Activated T-helper 1 cell treated with anti-CD3 and anti-CD28 coated beads, Interleukin-12 subunit alpha, Interleukin-12 subunit beta, Interleukin-2, Interleukin-4 antibody, amounts not matched to agents 30 ng/mL and 10 ng/mL and 1 ng/mL, durations not matched to agents 14 hours and 24 hours and 36 hours (primary cell): ENCODE measurements at places on chromosomes 3 and 15.

GRCh38 chr3:31704591-31705179 is 172.0 kb downstream of the STT3B start:
- peak overlapping the region; percentile 47 for H3K27ac ChIP-seq
- peak overlapping the region; percentile 3 for H3K4me3 ChIP-seq
- peaks cover 8% of the 10 kb centered on the region for H3K36me3 ChIP-seq
- peaks cover 14% of the 10 kb centered on the region for H3K4me1 ChIP-seq
- no peak for DNase-seq
- no peaks in the 10 kb centered on the region for H3K27me3 ChIP-seq

DNA sequence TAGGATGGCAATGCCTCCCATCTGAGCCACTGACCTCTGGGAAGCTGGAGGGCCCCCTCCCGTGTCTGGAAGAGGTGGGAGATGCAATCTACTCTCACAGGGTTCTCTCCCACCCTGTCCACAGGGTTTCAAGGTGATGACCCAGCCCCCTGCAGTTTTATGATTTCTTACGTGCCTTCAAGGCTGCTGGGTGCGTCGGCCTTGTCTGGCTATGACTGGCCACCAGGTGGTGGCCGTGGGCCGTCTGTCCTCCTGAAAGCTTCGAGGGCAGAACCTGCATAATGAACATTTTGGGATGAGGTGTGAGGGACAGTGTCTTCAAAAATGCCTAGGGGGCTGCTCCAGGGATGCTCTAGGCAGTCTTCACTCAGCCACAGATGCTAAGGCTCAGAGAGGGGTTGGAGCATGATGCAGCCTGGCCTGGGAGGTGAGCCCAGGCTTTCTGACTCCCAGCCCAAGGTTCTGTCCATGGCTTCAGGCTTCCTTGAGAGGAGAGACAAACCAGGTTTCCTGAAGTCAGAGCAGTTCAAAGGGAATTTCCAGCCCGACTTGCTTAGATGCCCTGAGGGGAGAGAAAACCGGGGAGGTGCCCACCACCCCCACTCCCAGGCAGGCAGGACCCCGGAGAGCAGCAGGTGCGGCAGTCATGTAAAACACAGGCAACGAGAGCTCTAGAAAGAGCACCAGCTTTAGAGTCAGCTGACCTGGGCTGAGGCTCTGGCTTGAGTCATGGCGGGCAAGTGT is 18.7 kb downstream of the ISG20 start:
- H3K27ac ChIP-seq, result no peak overlapping the region
- no peaks in the 10 kb centered on the region for H3K27me3 ChIP-seq

DNA sequence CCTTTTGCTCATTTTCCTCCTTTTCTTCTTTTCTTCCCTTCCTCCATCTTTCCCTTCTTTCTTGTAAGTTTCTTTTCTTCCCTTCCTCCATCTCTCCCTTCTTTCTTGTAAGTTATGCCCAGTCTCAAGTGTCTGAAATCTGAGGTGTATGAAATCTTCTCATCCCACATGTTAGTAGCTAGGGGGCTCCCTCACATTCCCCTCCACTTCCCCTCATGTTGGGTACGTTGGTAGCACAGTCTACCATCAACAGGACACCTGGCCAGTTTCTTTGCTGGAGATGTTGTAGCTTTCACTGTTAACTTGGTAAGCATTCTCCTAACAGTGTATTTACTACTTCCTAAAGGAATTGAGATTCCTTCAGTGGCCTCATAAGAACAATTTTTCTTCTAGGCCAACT is 133.9 kb downstream of the ALDH1A2 start:
- no peaks in the 10 kb centered on the region for H3K36me3 ChIP-seq
- H3K4me1 ChIP-seq, result no peaks in the 10 kb centered on the region
- DNase-seq, result no peak
- H3K27me3 ChIP-seq, result peaks cover 15% of the 10 kb centered on the region
- no peak overlapping the region for H3K4me3 ChIP-seq

GRCh38 chr15:93614386-93615104 is 525.5 kb upstream of the RGMA start:
- no peaks in the 10 kb centered on the region for H3K4me1 ChIP-seq
- no peak overlapping the region for H3K4me3 ChIP-seq
- peaks cover 3% of the 10 kb centered on the region for H3K27me3 ChIP-seq
- H3K27ac ChIP-seq, result no peak overlapping the region
- H3K36me3 ChIP-seq, result no peaks in the 10 kb centered on the region

DNA sequence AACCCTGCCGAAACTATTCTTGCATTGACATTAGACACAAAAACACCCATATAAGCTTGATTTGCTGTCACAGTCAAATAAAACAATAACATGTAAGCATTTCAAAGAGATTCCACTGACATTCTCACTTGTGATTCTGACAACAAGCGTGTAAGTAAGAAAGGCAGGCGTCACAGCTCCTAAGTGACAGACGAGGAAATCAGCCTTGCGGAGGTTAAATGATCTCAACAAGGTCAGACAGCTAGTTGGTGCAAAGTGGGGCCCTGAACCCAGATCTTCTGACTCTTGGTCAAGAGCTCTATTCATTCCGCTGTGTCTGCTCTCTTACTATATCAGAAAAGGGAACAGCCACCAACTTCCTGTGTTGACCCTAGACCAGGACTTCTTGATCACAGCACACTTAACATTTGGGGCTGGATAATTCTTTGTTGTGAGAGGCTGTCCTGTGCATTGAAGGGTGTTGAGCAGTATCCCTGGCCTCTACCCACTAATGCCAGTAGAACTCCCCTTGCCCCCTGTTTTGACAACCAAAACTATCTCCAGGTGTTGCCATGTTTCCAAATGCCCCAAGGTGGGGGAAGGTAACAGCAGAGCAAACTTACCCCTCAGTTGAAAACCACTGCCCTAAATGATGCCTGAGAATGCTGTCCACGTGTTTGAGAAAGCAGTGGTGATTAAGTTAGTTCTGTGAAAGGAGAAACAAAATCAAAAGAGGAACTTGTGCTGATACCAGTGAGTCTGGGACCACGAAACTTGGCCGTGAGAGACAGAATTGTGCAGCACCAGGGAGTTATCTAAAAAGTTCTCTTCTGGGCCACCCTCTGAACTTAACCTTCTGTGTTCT is 86.1 kb downstream of the LIPC start:
- H3K4me1 ChIP-seq, result peaks cover 85% of the 10 kb centered on the region
- peaks cover 15% of the 10 kb centered on the region for H3K36me3 ChIP-seq
- peak overlapping the region; percentile 28 for H3K4me3 ChIP-seq

GRCh38 chr3:50642382-50642781 is 25.4 kb downstream of the MAPKAPK3 start:
- no peak overlapping the region for H3K4me3 ChIP-seq
- no peak for DNase-seq
- H3K27ac ChIP-seq, result no peak overlapping the region
- H3K27me3 ChIP-seq, result no peaks in the 10 kb centered on the region

DNA sequence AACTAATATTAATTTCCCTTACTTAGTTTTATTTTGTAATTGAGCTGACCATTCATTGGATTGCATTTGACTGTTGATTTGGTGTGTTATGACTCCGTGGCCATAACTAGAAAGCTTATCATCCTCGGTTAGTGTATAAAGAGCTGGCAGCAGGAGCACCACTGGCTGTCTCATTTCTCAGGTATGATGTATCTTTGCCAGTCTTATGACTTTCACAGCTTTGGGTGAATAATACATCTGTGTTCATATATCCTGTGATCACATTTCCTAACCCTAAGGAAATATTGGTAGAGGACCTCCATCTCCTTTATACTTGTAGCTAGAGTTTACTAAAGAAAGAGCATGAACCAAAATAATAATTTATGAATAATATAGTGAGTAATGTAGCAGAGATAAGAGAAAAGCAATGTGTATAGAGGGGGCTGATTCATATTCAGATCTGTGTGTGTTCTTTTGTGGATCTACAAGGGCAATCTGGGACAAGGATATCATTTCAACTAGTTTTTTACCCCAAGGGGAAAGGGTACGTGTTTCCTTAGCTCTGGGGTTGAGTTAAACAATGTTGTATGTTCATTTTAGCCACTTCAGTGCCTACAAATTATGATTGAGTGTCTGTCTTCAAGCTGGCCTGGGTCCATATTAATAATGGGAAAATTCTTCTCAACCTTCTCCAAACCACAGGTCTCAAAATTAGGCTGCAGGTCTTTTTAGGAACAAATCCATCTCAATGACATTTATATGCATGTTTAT is 901.7 kb downstream of the NTRK3 start:
- DNase-seq, result no peak
- H3K27me3 ChIP-seq, result no peaks in the 10 kb centered on the region
- no peaks in the 10 kb centered on the region for H3K4me1 ChIP-seq
- H3K4me3 ChIP-seq, result no peak overlapping the region
- no peaks in the 10 kb centered on the region for H3K36me3 ChIP-seq
- no peak overlapping the region for H3K27ac ChIP-seq

- H3K27me3 ChIP-seq, result peaks cover 2% of the 10 kb centered on the region
- DNase-seq, result no peak
- no peaks in the 10 kb centered on the region for H3K4me1 ChIP-seq
- no peak overlapping the region for H3K4me3 ChIP-seq
- H3K27ac ChIP-seq, result no peak overlapping the region
These were observed 33.1 kb downstream of the TP63 start for GRCh38 chr3:189664311-189664710.

GRCh38 chr3:54962200-54962599 is 34.3 kb upstream of the LRTM1 start:
- H3K27me3 ChIP-seq, result no peaks in the 10 kb centered on the region
- H3K36me3 ChIP-seq, result no peaks in the 10 kb centered on the region
- no peak for DNase-seq
- H3K4me1 ChIP-seq, result no peaks in the 10 kb centered on the region
- no peak overlapping the region for H3K4me3 ChIP-seq
- no peak overlapping the region for H3K27ac ChIP-seq

DNA sequence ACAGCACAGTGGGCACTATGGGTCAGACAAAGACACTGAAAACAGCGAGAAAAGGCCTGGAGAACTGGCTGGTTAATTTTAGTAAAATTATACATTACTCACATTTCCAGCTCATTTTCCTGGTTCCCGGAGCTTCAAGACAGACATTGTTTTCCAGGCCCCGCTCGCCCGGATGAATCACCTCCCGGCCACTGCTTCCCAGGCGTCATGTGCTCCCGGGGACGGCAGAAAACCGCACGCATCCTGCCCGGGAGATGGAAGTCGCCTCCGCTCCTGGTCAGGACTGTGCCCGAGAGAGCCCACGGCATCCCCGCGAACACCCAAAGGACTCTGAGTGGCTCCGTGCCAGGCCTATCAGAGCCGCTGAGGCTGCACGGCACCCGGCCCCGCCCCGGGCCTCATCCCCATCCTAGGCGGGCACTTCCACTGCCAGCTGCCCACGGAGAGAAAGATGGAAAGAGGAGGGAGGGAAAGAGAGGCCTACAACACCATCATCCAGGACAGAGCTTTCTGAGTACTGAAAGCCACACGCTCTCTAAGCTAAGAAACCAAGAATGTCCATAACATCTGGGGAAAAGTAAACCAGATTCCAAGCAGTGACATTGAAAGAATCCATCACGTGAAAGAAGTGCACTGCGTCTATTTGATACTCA is 75.1 kb downstream of the VGLL4 start:
- H3K4me3 ChIP-seq, result no peak overlapping the region
- peaks cover 3% of the 10 kb centered on the region for H3K36me3 ChIP-seq
- H3K27ac ChIP-seq, result no peak overlapping the region
- H3K27me3 ChIP-seq, result no peaks in the 10 kb centered on the region
- H3K4me1 ChIP-seq, result no peaks in the 10 kb centered on the region
- DNase-seq, result no peak

- no peaks in the 10 kb centered on the region for H3K36me3 ChIP-seq
- H3K27me3 ChIP-seq, result peaks cover 7% of the 10 kb centered on the region
- H3K4me3 ChIP-seq, result no peak overlapping the region
- DNase-seq, result no peak
These were observed 7.1 kb downstream of the COL8A1 start for GRCh38 chr3:99645277-99646106.

DNA sequence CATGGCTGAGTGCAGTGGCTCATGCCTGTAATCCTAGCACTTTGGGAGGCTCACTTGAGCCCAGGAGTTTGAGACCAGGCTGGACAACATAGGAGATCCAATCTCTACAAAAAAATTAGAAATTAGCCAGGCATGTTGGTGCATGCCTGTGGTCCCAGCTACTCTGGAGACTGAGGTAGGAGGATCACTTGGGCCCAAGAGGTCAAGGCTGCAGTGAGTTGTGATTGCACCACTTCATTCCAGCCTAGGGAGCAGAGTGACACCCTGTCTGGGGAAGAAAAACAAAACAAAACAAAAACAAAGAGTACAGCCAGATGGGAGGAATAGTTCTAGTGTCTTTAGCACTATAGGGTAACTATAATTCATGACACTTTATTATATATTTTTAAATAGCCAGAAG is 26.2 kb upstream of the COMMD4 start:
- H3K4me1 ChIP-seq, result no peaks in the 10 kb centered on the region
- DNase-seq, result no peak
- no peak overlapping the region for H3K27ac ChIP-seq
- H3K27me3 ChIP-seq, result peaks cover 35% of the 10 kb centered on the region
- no peaks in the 10 kb centered on the region for H3K36me3 ChIP-seq
- no peak overlapping the region for H3K4me3 ChIP-seq

GRCh38 chr3:122668930-122669730 is 11.5 kb upstream of the PARP14 start:
- DNase-seq, result no peak
- peaks cover 2% of the 10 kb centered on the region for H3K27me3 ChIP-seq
- no peak overlapping the region for H3K4me3 ChIP-seq
- peak overlapping the region; percentile 80 for H3K27ac ChIP-seq
- H3K36me3 ChIP-seq, result peaks cover 2% of the 10 kb centered on the region
- H3K4me1 ChIP-seq, result peaks cover 14% of the 10 kb centered on the region

DNA sequence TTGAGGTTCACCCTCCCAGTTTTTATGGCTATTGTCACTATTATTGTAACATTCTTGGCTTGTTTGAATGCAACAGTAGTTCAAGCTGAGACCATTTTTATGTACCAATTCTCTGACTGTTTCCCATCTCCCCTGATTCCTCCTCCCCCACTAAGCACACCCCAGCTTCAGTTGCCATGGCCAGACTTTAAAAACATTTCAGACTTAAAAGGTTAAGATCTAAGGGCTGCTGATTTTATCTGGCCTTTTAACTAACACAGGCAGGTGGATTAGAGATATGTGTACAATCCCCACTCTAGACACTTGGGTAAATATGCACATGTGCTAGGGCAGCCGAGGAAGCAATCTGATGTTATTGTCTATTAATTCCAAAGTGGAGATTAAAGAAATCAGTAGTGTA is 386.3 kb upstream of the NR2F2 start:
- no peaks in the 10 kb centered on the region for H3K36me3 ChIP-seq
- H3K27ac ChIP-seq, result no peak overlapping the region
- peaks cover 2% of the 10 kb centered on the region for H3K27me3 ChIP-seq
- no peak for DNase-seq
- no peak overlapping the region for H3K4me3 ChIP-seq

GRCh38 chr3:82556113-82556512 is 794.7 kb upstream of the GBE1 start:
- H3K4me3 ChIP-seq, result no peak overlapping the region
- DNase-seq, result no peak
- H3K27ac ChIP-seq, result no peak overlapping the region
- no peaks in the 10 kb centered on the region for H3K4me1 ChIP-seq
- no peaks in the 10 kb centered on the region for H3K27me3 ChIP-seq

- H3K4me3 ChIP-seq, result no peak overlapping the region
- no peak overlapping the region for H3K27ac ChIP-seq
- no peaks in the 10 kb centered on the region for H3K27me3 ChIP-seq
- H3K36me3 ChIP-seq, result peaks cover 5% of the 10 kb centered on the region
These were observed 182.2 kb downstream of the OSBPL10 start for GRCh38 chr3:31798840-31799239.

GRCh38 chr3:50587373-50587772 is 18.1 kb downstream of the HEMK1 start:
- no peak for DNase-seq
- peak overlapping the region; percentile 38 for H3K4me3 ChIP-seq
- peaks cover 26% of the 10 kb centered on the region for H3K36me3 ChIP-seq
- H3K27me3 ChIP-seq, result no peaks in the 10 kb centered on the region
- H3K27ac ChIP-seq, result peak overlapping the region; percentile 88
- H3K4me1 ChIP-seq, result peaks cover 87% of the 10 kb centered on the region
